ENCODE measurements at places on chromosomes 6 and 20.

- no peak for DNase-seq
Observed at GRCh38 chr6:106927531-106928398, 46.8 kb downstream of the CD24 start.

DNA sequence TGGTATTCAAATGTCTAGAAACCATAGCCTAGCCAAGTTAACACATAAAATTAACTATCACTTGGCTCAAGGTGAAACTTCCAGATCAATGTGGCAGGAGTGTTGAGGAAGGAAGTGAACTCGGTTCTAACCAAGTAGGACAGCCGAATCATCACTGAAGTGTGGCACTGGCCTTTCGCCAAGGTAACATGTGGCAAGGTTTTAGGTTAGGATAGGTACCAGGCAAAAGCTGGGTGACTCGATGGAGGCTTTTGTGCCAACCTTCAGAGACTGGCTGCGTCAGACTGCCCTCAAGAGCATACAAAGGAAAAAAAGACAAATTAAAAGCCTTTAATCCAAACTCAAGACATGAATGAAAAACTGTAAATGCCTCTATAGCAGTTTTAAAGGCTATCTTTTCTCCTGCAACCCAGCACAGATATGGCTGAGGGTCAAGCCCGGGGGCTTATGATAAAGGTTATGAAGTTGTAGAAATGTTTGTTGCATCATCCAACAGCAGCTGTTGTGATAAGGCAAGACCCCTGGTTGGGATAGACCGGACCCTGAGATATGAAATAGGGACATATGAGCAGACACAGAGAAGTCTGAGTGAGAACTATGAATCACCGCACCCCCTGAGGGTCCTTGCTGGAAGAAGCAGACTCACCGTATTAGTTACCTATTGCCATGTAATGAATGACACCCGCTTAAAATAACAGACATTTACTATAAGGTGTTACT lies 11.9 kb downstream of the PSMB9 start:
- DNase-seq: no peak

DNA sequence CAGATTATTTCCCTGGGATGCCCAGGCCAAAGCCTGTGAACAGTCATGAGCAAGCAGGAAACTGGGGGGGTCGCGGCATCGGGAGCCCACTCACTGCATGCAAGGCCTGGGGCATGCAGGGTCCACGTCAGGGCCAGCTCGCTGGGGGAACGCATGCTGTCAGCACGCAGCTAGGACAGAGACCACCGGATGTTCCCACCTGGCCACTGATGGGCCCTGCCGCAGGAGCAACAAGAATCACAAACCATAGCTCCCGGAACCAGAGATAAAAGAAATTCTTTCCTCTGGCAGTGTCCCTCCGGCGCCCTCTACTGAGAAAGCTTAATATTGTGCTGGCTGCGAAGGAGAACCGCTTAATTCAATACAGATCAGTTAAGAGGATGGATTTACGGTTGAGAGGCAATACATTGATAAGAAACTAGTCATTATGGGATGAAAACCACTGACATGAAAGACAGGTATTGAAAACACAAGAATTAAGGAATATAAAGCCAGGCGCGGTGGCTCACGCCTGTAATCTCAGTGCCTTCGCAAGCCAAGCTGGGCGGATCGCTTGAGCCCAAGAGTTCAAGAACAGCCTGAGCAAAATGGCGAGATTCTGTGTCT lies 32.6 kb downstream of the C6orf15 start:
- DNase-seq: peak; percentile 37

DNA sequence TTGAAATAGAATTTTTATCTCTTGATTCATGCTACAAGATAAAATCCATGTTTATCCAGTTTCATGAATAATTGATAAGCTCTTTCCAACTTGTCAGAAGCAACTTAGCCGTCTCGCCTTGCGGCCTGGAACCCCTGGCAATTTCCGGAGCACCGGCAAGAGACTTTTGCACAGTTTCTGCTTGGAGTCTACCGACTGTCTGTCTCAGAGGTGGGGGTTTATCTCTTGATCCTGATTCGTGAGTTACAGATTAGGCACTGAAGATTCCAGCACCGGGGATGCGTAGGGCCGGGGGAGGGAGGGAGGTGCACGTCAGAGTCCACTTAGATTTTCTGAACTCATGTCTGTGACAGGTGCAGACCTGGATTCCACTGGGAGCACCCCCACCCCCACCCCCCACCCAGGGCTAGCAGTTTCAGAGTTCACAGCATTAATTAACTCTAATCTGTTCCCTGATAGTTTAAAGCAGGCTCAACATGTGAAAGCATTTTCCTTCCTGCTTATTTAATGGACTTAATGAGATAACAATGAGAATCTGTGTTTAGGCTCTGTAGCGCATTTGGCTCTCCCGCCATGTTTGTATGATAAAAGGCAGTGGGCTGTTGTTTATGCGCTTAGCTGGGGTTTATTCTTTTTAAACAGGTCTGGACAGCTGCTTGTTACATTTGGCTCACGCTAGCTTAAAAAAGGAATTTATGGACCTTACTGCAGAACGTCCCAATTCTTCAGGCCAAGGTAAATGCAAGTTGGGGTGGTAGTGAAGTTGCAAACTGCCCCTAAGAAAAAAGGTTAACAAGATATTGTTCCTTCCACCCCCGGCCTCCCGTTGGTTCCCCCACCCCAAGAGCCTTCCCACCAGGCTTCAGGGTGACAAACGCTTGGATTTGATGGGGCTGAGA lies 8.1 kb upstream of the APCDD1L start:
- no peak for DNase-seq

DNA sequence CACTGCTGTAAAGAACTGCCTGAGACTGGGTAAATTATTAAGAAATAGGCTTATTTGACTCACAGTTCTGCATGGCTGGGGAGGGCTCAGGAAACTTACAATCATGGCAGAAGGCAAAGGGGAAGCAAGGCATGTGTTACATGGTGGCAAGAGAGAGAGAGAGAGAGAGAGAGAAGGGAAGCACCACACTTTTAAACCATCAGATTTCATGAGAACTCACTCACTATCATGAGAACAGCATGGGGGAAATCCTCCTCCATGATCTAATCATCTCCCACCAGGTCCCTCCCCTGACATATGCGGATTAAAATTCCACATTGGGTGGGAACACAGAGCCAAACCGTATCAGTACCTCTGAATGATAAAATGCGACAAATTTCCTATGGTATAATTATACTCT lies 203.9 kb upstream of the MARCKS start:
- DNase-seq: no peak

- DNase-seq: no peak
Observed at GRCh38 chr20:45484676-45485075, 15.1 kb downstream of the WFDC2 start.

DNA sequence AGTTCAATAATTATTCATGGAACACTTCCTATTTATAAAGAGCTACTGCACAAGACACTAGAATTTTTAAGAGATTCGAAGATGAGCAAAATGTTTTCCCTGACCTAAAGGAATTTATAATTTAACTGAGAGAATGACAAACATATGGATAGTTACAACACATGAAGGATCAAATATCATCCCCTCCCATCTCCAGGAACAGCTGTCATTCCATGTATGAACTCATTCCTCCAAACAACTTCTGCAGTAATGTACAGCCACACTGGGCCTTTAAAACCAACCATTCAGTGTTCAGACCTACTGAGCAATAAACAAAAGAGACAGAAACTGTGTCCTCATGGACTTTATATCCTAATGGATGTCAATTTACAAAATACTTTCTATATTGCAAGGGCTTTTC lies 87.8 kb downstream of the KIF16B start:
- no peak for DNase-seq

- DNase-seq: no peak
Observed at GRCh38 chr6:97548354-97548753, 265.3 kb upstream of the MMS22L start.

- no peak for DNase-seq
Observed at GRCh38 chr6:119237177-119237715, 112.3 kb downstream of the MAN1A1 start.

DNA sequence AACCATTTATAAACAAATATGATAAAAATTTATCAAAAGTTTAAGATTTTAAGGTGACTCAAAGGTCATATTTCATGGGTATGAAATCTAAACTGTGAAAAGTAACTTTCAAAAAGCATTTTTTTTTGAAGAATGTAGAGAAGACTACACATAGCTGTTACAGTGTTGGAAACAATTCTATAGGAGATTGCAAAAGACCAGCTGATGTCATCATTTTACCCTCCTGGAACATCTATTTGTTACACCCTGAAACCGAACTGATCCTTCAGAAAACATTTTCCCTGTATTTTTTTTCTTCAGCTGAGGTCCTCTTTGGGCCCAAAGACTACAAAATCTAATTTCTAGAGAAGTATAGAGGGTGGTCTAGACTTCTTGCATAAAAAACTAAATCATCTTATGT lies 297.5 kb upstream of the FERMT1 start:
- DNase-seq: no peak

- no peak for DNase-seq
Observed at GRCh38 chr6:16130437-16130891, 1.6 kb downstream of the MYLIP start.

DNA sequence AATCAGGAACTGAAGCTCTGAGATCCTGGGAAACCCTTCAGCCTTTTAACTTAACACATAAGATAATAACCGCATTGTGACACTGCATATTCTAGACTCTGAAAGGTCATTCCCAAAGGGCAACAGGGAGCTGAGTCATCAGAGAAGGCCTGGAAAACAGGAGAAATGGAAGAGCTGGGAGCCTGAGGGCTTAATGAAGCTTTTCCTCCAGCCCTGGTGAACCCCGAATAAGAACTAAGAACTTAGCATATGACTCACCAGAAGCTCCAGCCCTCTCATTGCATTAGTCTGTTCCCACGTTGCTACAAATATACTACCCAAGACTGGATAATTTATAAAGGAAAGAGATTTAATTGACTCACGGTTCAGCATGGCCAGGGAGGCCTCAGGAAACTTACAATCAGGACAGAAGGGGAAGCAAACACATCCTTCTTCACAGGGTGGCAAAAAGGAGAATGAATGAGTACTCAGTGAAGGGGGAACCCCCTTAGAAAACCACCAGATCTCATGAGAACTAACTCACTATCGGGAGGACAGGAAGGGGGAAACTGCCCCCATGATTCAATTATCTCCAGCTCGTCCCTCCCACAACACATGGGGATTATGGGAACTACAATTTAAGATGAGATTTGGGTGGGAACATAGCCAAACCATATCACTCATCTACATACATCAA lies 648.5 kb downstream of the TFAP2A start:
- DNase-seq: no peak

DNA sequence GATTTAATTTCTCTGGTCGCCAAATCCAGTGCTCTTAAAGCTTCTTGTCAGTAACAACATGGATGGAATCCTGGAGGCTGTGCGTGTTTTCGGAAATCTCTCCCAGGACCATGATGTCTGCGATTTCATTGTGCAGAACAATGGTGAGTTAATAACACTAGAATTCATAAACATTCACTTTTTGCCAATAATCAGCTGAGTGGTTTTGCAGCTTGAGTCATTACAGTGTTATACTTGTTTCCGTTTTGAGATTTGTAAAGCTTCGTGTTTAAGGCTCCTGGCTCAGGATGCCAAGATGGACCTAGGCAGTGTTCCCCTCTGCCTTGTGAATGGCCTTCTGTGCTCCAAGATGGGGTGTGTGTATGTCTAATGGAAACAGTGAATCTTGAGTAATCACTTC lies 113.8 kb downstream of the ARMC2 start:
- DNase-seq: no peak

GRCh38 chr6:79158856-79159516 lies 75.5 kb downstream of the HMGN3 start:
- no peak for DNase-seq

- DNase-seq: peak; percentile 22
Observed at GRCh38 chr6:26607434-26608230, 10.9 kb downstream of the ABT1 start.

DNA sequence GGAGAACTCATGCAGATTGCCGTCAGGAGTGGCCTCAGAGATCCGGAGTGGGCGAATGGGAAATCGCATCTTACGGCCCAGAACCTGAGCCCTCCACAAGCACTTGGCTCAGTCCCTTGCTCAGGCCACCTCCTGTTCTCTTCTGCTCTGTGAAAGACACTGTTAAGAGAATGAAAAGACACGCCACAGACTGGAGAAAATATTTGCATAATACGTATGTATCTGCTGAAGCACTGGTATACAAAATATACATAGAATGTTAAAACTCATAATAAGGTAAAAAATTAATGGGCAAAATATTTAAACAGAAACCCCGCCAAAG lies 838 bp upstream of the POM121L2 start:
- DNase-seq: no peak

DNA sequence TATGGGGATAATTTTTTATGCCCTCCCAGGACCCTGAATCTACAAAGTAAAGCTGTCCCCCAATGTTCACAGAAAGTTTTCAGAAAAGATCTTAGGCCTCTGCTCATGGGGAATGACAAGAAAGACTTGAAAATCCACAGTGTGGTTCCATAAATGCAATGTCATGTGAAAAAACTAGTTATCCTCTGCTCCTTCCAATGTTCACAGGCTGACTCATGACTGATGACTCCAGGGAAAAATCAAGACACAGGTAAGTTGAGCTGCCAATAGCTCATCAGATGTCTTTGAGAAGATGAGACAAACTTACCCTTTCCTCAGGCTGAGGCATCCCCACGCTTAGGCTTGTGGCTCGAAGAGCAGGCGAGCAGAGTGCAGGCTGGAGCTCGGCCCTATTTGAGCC lies 14.8 kb upstream of the BCLAF1 start:
- DNase-seq: no peak

- no peak for DNase-seq
Observed at GRCh38 chr6:84853901-84854300, 89.5 kb upstream of the TBX18 start.

DNA sequence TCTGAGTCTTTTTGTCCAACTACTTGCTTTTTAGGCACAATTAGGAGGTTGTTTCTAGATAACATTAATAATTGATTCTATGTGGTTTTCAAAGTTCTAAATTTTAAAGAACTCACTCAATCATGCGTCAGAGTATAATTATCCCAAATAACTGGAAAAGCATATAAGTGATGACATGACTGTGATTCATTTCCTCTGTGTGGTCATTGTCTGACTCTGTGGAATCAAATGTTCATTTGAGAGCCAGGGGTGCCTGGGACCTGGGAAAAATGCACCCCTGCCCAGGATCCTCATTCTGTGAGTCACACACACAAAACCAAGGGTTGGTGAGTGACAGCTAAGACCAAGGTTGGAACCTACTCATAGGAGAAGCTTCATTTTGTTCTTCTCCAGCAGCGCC lies 127.1 kb upstream of the MLIP start:
- DNase-seq: no peak

DNA sequence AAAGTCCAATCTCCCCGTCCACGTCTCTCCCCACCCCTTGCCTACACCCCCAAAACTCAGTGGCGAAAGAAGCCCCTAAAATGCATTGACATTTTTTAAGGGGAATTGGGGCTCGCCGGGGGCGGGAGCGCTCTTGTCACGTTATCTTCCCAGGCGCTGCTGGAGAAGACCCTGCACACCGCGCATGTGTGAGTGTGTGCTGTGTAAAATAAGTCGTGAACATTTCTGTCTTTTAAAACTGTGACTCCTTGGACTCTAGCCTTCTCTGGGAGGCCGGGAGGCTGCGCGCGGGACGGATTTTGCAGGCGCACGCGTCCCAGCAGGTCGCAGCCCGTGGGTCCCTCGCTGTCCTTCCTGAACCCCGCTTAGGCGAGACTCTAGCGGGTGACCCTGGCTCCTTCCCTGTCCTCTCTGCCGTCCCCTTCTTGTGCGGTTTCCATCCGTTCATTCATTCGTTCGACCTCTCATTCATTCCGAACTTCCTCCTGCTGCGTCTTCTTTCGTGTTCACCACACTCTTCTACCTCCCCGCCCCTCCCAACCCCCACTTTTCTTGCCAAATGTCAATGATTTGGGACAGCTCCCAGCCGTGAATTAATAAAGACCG lies 2.2 kb downstream of the NRN1 start:
- no peak for DNase-seq
